ENCODE measurements at places on chromosomes 2 and 18.
A peak's percentile ranks its signal among the peaks of the same experiment; 100 is the strongest.

- DNase-seq = no peak
Observed at GRCh38 chr2:23410596-23410995, 25.6 kb downstream of the KLHL29 start.

- no peak for DNase-seq
Observed at GRCh38 chr18:74644713-74645112, 47.0 kb downstream of the ZNF407 start.

- peak; percentile 83 for DNase-seq
Observed at GRCh38 chr2:70301344-70302194, at the start of gene FAM136A. FAM136A (minus strand) TSS chr2:70302067; CDS start chr2:70302011, 56 bp downstream.

- no peak for DNase-seq
Observed at GRCh38 chr2:29375843-29376242, 260.6 kb downstream of the CLIP4 start.

DNA sequence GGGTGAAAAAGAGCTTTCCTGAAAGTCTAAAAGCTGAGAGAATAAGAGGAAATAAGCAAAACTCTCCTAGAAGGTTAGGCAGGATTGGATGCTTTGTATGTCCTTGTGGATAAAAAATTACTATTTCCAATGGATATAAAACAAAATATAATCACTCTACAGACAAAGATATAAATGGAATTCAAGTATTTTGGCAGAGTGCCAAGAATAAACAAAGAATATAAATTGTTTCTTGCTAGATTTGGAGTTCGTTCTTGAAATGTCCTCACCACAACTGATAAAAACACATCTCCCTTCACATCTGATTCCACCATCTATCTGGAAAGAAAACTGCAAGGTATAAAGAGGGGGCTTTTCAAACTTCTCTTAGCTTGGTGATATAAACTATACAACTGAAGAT, 13.3 kb downstream of the SULT1C3 start:
- DNase-seq = no peak

DNA sequence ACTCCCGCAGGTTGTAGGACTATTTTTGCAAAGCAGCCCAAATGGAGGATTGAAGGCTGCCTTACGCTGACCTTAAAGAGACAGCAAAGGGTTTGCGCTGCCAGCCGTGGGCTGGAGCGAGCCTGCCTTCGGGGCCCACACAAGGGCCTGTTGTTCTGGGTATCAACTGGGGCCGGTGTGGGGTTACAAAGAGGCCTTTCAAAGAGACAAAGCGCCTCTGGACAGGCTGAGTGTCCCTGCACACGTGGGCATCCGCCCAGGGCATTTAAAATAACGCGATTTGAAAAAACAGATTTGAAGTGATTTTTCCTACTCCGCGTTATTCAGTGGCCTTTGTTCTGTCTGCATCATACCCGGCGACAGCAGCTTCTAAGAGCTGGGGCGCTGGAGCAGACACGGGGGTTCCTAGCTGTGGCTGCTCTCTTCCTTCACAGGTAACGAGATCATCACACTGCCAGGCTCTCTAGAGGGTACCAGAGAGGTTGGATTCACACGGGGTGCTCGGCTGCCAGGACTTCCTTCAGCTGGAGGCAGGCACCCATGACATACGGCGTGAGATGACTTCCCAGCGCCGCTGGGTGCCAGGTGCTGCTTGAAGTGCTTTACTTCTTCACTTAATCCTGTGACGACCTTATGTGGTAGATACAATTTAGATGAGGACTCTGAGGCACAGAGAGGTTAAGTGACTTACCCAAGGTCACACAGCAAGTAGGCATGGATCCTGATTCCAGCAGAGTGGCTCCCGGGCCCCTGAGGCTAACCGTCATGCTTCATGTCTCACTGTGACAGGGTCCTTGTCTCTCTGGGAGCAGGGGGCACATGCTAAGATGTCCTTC, 32.2 kb downstream of the MAL start:
- DNase-seq = no peak

GRCh38 chr2:120613742-120614571, 121.7 kb upstream of the GLI2 start:
- no peak for DNase-seq

DNA sequence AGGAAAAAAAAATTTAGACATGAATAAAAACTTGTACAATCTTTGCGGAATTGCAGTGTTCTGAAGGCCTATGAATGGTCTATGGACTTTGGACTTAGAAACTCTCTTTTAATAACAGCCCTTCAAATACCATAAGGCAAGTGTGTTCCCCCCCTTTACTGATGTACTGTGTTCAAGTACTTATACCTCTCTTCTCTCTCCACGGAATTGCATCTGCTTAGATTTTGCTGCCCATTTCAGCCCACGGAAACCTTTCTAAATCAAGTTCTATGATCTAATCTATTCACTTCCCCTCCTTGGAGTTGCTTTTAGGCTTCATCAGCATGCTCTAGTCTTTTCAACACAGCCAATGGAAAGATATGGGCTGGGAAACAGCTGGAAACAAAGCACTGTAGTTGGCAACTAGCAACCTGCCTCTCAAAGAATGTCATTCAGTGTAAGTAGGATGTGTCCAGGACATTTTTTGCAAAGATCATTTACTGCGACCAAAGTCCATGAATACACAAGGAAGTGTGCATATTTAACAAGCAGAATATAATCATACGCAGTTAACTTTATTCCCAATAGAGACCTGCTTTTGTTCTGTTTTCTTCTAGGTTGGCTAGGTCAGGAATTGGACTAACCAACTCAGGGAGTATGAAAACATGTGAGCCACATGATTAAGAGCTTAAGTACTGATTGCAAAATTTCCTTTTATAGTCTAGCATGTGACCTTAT, 58.0 kb downstream of the SLC40A1 start:
- no peak for DNase-seq

- DNase-seq = no peak
Observed at GRCh38 chr18:44916429-44917207, 235.9 kb downstream of the SETBP1 start.

DNA sequence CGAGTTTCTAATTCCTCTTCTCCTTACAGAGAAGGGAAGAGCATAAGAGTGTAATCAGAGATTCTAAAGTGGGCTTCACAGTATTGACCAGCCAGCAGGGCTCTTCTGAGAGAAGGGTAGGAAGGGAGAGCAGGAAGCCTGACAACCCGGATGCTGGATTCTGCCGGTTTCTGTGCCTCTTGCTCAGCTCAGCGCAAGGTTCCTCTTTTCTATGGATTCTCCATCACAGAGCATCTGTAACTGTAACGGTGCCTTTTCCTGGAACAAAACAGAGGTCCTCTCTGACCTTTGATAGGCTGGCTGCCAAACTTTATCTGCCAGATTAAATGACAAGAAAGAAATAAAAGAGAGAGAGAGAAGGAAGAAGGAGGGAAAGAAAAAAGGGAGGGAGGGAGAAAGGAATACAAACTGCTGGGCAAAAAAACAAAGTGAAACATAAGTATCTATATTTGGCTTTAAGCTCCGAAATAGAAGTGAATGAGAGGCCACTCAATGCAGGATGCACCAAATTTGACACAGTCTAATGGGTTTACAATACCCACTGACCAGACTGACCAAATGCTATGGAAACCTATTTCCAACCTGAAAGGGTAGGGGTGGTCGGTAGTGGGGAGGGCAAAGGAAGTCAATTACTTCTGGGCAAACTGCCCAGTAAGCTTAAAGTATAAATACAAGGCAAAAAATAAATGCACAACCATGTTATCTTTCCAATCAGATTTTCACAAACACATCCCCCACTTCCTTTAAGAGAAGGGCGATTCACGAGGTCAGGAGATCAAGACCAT, 59.2 kb downstream of the PIEZO2 start:
- peak; percentile 69 for DNase-seq

- DNase-seq = no peak
Observed at GRCh38 chr2:9228088-9228751, 21.6 kb downstream of the ASAP2 start.

- no peak for DNase-seq
Observed at GRCh38 chr2:240686460-240686859, 3.8 kb upstream of the AQP12B start.

DNA sequence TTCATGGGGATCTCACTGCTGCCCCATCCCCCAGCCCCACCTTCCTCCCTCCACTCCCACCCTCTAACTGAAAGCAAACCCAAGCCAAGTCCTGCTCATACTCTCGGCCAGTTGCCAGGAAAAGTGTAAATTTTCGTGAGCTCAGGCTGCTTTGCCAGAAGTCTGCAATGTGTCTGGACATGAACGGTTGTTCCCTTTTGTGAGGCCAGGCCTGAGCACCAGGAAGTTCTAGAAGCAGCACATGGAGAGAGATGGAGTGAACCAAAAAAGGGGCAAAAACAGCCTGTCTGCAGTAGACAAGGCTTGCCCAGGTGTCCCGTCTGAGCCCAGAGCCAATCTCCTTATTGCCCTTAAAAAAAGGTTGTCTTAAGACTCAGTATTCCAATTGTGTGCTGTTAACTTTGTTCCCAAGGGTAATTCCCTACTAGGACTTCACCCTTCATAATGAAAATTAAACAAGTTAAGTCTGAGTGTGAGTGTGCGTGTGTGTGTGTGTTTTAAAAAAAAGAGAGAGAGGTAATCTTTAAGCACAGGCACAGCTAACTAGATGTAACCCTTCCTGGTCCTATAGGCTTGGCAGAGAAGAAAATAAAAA, 247.1 kb downstream of the BCL11A start:
- DNase-seq = no peak

DNA sequence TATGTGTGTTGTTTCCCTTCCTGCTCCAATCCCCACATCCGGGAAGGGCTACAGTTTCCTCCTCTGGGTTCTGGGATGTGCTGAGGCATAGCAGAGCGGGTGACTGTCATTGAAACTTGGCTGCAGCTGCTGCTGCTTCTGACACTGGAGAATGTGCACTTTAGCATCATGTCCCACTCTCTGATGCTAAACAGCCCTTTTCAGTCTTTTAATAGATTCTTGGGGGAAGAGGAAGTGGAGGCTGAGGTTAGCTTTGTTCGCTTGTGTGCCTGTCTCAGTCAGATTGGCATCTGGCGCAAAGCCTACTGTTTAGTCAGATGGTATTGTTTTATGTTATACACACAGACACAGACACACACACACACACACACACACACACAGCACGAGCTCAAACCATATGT, 136.5 kb upstream of the RND3 start:
- DNase-seq = peak; percentile 97

DNA sequence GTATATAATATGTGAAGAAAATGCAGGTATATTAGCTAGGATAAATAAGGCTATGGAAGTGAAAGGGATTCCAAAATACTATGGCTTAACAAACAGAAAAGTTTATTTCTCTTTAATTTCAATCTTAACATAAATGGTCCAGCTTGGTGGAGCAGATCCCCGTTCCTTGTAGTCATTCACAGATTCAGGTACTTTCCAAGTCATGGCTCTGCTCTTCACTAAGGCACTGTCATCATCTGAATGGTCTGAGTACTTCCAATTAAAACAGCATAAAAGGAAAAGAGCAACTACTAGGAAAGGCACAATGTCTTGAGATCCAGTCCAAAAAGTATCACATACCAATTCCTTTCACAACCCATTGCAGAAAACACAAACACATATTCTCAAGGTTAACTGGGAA, 63.4 kb downstream of the OLA1 start:
- DNase-seq = no peak

DNA sequence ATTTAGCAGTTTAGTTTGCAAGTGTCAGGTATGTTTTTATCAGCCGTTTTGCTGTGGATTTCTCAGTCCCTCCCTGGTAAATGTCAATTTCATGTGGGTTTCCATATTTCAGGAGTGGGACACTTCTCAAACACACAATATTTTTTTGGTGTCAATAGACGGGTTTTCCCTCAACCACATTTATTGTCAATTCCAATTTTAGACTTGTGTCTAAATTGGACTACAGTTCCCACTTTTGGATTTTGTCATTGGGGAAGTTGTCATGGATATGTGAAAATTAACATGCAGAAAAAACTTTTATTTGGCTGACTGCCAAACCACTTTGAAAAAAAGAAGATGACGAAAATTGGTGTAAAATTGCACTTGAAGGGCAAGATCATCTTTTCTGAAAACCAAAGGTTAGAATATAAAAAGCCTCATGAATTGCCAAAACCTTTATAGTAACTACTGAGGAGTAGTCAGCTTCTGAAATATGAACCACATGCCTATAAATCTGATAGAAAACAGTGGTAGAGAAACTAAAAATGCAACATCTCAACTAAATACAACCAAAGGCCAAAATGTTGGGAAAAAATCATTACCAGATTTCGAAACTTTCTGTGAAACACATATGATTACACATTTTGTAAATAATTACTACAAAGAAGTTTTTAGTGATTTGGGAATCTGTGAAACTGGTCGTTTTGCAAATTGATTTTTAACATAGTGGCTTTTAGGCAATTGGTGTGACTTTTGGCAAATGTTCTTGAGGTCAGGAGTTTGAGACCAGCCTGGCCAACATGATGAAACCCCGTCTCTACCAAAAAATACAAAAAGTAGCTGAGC, 106.4 kb downstream of the BCL2L11 start:
- peak; percentile 24 for DNase-seq

DNA sequence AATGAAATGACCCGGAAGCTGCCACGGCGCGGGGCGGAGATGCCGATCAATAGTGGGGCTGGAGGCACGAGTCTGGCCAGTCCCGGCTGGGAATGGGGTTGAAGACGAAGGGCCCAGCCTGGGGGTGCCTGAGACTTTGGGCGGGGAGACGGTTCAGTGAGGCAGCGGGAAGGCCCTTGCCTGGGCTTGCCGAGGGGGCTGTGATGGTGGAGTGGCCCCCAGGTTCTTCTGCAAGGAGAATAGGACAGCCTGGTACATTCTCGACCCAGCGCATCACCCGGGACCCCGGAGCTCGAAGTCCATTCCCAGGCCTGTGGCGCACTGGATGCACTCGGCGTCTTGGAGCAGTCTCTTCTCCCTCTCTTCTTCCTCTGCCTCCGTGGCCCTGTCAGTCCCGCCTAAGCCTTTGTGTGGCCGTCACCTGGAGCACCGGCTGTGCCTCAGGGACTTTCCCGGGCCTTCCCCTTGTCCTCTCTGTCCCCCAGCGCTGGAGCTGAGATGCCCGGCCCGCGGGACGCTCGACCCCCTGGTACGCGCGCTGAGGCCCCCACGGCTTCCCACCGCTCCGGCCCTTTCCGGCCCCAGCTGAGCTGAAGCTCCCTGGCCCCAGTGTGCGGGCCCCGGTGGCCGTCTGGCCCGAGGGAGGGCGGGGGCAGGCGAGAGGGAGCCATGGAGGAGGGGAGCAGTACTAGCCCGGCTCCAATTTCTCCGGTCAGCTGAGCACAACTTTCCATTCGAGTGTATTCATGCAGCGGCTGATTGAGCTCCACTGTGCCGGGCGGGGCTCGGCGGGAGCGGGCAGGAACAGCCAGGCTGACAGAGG, 8.0 kb downstream of the SIX3 start:
- no peak for DNase-seq

- no peak for DNase-seq
Observed at GRCh38 chr18:62182220-62182619, 4.6 kb downstream of the PIGN start.

DNA sequence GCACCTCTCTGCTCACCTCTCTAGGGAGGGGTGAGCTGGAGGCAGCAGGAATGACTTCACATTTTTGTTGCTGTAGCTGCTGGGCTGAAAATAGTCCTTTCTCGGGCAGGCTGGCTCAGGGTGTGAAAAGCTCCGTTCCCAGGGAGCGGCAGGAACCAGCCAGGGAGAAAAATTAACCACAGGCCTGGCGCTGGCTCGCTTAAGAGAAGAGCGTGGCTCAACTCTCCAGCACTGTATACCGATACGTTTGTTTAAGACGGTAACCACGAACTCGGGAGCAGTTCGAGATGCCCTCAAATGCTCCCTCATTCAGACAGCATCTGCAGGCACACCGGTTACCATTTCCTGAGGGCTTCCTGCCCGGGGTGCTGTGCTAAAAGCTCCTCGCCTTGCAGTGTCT, 129.6 kb downstream of the CELF4 start:
- peak; percentile 94 for DNase-seq

- DNase-seq = no peak
Observed at GRCh38 chr18:55494899-55495298, 93.1 kb downstream of the TCF4 start.
